ENCODE measurements at places on chromosomes 2 and 18.

- no peak for DNase-seq
These were observed 97.9 kb downstream of the SCN3A start for GRCh38 chr2:165105926-165106325.

DNA sequence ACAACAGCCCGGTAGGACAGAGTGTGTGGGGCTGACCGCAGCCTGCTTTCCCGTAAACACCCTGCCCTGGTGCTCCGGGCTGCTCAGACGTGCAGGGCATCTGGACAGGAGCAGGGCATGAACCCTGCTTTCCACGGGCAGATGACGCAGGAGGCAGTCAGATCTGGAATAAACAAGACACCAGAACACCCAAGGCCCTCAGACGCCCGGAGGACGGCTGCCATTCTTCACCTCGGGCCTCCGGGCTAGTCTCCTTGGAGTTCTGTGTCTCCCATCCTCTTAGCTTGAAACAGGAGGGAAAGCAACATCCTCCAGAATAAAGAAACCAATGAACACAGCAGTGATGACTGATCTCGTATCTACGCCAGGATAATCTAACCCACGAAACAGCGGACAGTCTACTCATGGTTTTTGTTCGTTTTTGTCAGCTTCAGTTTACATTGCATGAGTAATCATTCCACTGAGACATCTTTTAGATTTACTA, 7.3 kb downstream of the PXDN start:
- DNase-seq: peak; percentile 18

- no peak for DNase-seq
These were observed 305.7 kb upstream of the VRK2 start for GRCh38 chr2:57740891-57741290.

DNA sequence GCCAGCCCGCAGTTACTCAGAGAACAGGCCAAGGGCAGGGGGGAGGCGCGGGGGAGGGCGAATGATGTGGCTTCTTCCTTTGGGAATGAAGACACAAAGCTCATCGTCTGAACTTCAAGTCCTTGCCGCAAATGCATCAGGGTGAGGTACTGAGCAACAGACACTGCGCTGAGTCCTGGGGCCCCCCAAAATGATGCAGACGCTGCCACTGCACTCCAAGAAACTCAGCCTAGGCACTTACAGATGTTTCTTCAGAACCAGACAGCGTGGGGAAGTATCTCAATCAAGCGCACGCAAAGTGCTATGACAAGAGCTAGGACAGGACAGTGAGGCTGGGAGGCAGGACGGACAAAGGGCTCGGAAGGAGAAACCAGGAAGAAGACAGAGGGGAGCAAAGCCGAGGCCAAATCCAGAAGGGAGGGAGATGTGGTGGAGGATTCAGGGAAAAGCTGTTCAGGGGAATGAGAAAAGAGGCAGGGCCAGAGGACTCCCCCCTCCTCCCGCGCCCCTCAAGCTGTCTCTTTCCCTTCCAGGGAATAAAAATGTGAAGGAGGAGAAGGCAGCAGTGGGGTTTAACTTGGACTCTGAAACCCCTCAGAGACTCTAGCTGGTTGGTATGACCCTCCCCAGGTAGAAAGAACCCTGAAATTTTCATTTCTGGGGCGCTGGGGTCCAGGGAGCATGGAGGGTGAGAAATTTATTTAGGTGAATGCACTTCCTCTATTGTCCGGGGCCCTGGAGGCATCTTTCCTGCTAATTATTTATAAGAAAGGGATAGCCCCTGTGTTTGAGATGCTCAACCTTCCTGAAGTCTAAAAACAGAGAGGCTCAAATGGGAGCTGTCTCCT, 34.9 kb downstream of the CIB4 start:
- DNase-seq: peak; percentile 92

GRCh38 chr2:35973132-35973736, 382.3 kb upstream of the CRIM1 start:
- DNase-seq: no peak

All from adrenal gland (tissue), 19 donors.